ENCODE measurements at places on chromosomes 2 and 18.

DNA sequence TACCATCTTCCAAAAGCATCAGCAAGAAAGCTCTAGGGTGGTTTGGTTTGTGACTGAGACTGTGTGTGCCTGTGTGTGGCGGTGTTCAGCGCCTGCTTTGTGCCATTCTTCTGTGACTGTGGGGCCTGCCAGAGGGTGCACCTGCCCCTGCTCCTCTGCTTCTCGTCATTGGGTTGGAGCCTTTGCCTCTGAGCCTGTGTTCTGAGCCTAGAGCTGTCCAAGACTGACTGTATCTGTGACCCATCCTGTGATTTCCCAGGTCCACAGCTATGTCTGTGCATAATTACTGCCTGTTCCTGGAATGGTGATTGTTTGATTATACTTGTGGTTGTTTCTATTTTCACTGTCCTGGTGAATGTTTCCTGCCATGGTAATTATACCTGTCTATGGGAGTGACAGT is 57.1 kb upstream of the KLHL29 start:
- no peak for DNase-seq

GRCh38 chr18:9217743-9218451 is 81.3 kb downstream of the ANKRD12 start:
- no peak for DNase-seq

- DNase-seq: no peak
Observed at GRCh38 chr2:136905779-136906178, 140.4 kb downstream of the THSD7B start.

- no peak for DNase-seq
Observed at GRCh38 chr2:238939521-238940403, 91.9 kb downstream of the TWIST2 start.

DNA sequence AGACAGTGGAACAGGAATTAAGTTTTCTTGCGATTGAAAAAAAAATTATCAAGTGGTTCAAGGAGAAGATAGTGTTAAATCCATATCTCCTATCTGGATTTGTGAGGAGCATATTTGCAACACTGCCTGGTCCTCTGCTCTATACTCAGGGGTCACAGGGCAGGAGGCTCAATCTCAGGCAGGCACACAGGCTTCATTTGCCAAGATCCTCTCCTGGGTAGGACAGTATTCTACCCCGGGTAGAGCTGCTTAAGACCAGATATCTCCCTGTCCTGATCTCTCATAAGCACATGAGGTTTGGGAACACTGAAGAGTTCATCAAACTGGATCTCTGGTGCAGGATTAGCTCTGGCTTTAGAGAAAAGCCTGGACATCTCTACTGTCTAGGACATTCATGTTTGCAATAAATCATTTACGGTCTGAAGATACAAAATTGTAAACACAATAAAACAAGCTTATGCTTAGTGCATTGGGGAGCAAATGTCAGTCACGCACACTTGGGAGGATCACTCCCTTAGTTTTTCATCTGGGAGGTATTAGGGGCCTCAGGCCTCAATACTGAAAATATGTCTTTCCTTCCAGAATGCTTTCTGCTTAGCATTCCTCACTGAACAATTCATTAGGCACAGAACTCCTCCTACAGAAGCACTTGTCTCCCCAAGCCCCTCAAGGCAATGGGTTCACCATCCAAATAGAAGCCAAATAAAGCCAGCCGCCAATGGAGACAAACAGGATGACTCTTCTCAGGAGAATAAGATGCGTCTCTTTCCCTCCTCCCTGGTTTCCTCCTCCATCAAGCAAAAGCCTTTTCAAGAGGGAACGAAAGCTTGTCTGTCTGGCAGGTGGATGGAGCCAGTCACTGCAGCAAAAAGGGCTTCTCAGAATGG is 34.1 kb upstream of the LCLAT1 start:
- DNase-seq: no peak

All from CD4-positive, alpha-beta T cell treated with Interleukin-1 beta for 1 hour (primary cell).